Sciatic nerve (tissue), 2 donors: ENCODE measurements at places on chromosomes 7 and 10. TPM values are rescaled to one million over a fixed set of nuclear protein-coding genes. Genes with fewer than 3 reads are reported as not detected.

GRCh38 chr10:60428387-60428737, 38.7 kb upstream of the ANK3 start:
- DNase-seq, result no peak

- DNase-seq, result no peak
Measured at GRCh38 chr7:30155481-30155880, 20.7 kb downstream of the MTURN start.

GRCh38 chr10:42956045-42956444, 120.8 kb upstream of the RET start:
- DNase-seq, result no peak

- DNase-seq, result no peak
Measured at GRCh38 chr7:38280707-38281106, 7.3 kb upstream of the TARP start.

Gene HMX3
- total RNA-seq, result not detected

Gene NRAP
- not detected for total RNA-seq
